ENCODE measurements at places on chromosomes 11 and 22. TPM values are rescaled to one million over a fixed set of nuclear protein-coding genes. Genes with fewer than 3 reads are reported as not detected.

DNA sequence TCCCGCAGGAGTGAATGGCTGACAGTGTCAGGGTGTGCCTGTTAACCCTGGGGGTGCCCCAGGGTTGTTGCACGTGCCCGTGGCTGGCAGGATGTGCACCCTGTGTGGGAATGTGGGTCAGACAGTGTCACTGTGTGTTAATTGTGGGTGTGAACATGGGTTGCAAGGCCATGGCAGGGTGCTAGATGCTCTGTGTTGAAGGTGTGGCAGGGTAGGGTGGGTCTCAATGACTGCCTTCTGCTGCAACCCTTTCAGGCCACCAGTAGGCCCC, 8.3 kb downstream of the RIN1 start:
- H3K4me3 ChIP-seq, result no peak overlapping the region
- no peak for DNase-seq
- peaks cover 10% of the 10 kb centered on the region for H3K4me1 ChIP-seq
- H3K27me3 ChIP-seq, result no peaks in the 10 kb centered on the region
- no peaks in the 10 kb centered on the region for H3K36me3 ChIP-seq

- H3K4me3 ChIP-seq, result no peak overlapping the region
- no peaks in the 10 kb centered on the region for H3K4me1 ChIP-seq
- H3K36me3 ChIP-seq, result no peaks in the 10 kb centered on the region
- no peak overlapping the region for H3K27ac ChIP-seq
- no peak for DNase-seq
- no peaks in the 10 kb centered on the region for H3K27me3 ChIP-seq
Observed at GRCh38 chr22:48379371-48379770, 1448.3 kb downstream of the BRD1 start.

DNA sequence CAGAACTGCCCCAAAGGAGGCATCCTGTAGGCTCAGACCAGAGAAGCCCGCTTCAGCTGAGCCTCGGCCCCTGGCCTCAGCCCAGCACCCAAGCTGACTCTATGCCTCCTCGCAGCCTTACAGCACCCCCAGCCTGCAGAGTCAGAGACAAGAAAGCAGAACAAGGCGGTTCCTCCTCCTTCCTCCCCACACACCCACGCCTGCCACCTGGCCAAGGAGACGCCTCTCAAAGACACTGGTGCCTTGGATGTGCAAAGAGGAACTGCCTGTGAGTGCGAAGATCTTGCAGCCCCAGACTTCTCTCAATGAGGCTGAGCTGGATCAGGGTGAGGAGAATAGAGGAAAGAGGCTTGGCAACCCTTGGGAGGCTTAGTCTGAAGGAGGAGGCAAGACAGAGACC, 60.2 kb downstream of the PDE2A start:
- H3K27me3 ChIP-seq, result peaks cover 3% of the 10 kb centered on the region
- DNase-seq, result peak; percentile 13
- no peak overlapping the region for H3K27ac ChIP-seq
- H3K4me1 ChIP-seq, result peaks cover 12% of the 10 kb centered on the region
- H3K4me3 ChIP-seq, result no peak overlapping the region
- H3K36me3 ChIP-seq, result no peaks in the 10 kb centered on the region

GRCh38 chr22:46537946-46538813, 760 bp upstream of the CELSR1 start:
- DNase-seq, result no peak
- H3K36me3 ChIP-seq, result no peaks in the 10 kb centered on the region
- H3K27me3 ChIP-seq, result no peaks in the 10 kb centered on the region
- H3K4me1 ChIP-seq, result no peaks in the 10 kb centered on the region

GRCh38 chr11:114311946-114312345, 15.7 kb downstream of the NNMT start:
- no peaks in the 10 kb centered on the region for H3K36me3 ChIP-seq
- no peak for DNase-seq
- H3K27me3 ChIP-seq, result peaks cover 5% of the 10 kb centered on the region
- H3K4me3 ChIP-seq, result no peak overlapping the region
- H3K4me1 ChIP-seq, result no peaks in the 10 kb centered on the region

Gene LIF
- total RNA-seq, result 2.3 TPM

Gene GAB4
- total RNA-seq, result not detected

Gene FBLN1
- 0.90 TPM for total RNA-seq

All from GM12878 (cell line).